ENCODE measurements at places on chromosomes 16 and 17.
A peak's percentile ranks its signal among the peaks of the same experiment; 100 is the strongest.

GRCh38 chr16:49473131-49473530 lies 99.5 kb downstream of the C16orf78 start:
- no peak for DNase-seq

DNA sequence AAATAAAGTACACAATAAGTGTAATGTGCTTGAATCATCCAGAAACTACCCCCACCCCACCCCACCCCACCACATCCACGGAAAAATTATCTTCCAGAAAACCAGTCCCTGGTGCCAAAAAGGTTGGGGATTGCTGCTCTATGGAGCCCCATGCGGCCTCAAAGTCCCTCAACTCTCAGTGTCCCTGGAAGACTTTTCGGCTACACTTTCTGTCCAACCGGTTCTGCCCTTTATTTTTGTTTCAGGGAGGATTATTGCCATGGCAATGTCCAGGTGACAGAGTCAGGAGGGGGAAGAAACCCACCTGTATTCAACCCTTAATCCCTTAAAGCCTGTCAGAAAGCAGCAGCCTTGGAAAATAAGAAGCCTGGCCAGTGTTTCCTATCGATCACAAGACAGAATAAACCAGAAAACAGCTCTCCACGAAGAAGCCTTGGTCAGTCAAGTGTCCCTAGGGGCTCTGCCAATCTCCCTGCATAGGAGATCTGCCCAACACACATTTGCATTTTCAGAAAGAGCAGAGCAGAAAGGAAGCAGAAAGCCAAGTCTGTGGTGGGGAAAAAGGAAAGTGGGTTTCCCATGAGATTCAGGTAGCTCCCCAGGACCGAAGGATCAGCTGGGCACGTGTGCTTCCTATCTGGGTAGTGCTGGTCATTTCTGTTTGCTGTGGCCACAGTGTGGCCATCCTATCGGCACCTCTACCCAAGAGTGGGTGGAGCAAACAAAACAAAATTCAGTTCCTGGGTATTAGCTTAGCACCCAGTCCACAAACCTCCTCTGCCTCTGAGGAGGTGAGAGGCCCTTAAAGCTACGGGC lies 342.7 kb downstream of the SOX9 start:
- DNase-seq: no peak

- DNase-seq: no peak
Measured at GRCh38 chr17:82929676-82930042, 89.8 kb upstream of the ZNF750 start.

DNA sequence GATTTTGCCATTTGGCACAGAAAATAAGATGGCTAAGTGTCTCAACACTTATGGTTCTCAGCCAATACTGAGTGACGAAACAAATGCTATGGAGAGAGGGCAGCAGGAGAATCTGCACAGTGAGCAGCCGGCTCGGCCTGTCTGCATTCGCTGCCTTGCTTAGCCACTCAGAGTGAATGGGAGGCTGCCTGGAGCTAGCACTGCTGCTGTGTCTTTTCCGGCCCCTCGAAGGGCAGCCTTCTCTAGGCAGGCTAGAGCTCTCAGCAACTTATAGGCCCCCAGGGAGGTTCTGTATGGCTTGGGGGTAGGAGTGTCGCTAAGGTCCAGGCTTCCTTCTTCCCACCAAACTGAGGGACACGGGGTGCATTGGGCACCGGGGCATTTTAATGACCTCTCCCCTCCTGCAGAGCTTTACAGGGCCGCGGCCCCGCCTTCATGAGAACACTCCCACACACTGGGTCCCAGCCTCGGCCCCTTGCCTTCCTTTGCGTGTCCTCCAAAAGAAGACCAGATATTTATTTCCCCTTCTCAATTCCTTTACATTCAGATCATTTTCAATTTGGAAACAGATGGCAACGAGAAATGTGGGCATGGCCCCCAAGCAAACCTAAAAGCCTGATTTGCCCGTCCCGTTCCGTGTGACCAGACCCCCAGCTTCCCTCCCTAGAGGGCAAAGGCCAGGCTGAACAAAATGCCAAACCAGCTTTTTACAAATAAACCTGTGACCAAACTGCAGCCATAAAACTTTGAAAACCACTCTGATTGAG lies 670.9 kb downstream of the TOX3 start:
- no peak for DNase-seq

- DNase-seq: no peak
Measured at GRCh38 chr17:73910821-73911515, 266.7 kb upstream of the SDK2 start.

DNA sequence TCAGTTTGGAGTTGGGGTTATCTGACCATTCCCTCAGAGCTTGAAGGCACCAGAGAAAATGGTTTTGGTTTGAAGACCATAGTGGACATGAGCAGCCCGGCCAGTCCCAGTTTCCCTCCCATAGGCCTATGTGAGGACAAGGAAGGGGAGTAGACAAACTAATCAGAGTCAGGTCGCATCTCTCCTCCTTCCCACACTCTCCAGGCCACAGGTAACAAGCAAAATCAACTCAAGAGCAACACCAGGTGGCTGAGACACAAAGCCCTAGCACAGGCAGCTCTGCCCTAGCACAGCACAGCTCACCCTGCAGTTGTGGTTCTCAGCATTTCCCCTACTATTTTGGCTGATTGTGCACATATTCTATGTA lies 7.2 kb downstream of the SUPT4H1 start:
- no peak for DNase-seq

DNA sequence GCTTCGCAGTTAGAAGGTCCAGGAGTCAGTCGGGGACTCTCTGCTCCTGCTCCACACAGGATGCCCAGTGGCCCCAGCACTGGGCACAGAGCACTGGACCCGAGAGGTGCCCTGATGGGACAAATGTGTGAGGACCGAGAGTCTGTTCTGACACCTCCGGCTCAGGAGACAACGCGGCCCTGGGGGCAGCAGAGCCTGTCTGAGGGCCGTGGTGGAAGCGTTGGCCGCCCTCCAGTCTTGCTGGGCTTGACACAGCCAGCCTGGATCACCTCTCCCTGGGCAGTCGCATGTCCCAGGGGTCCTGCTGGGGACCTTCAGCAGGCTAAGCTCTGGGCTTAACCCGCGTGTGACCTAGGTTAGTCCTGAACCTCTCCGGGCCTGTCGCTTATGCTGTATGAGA lies 23.1 kb downstream of the LGALS9 start:
- no peak for DNase-seq

DNA sequence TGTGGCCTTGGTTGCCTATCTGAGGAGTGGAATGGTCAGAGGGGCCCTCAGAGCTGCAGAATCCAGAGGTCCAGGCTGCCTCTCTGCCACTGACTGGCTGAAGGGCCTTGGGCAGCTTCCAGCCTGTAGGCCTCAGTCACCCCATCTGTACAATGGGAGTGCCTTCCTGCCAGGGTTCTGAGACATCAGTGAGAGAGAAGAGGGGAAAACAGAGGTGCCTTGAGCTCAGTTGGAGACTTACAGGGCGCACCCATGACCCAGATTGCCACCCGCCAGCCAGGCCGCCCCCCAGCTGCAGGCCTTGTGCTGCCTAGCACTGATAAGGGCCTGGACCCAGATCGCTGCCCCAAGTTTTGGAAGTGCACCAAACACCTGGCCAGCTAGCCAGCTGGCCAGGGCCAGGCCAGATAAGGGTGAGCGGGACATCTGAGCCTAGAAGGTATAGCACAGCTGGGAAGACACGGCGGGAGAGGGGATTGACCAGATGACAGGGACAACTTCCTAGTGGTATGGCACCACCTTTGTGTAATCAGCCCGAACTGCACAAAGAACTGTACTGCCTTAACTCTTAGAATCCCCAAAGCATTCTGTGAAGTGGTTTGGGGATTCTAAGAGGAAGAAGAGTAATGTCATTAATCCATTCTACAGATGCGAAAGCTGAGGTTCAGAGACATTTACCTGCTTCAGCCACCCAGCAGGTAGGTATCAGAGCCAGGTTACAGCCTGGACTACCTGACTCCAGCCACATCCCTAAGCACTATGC lies 1.4 kb downstream of the SLC4A1 start:
- DNase-seq: no peak

GRCh38 chr16:4273858-4274311 lies 1.1 kb upstream of the TFAP4 start:
- DNase-seq: peak; percentile 48

- DNase-seq: no peak
Measured at GRCh38 chr16:13958474-13958873, 38.5 kb downstream of the ERCC4 start.

- DNase-seq: no peak
Measured at GRCh38 chr16:85579191-85579590, 33.9 kb upstream of the GSE1 start.

DNA sequence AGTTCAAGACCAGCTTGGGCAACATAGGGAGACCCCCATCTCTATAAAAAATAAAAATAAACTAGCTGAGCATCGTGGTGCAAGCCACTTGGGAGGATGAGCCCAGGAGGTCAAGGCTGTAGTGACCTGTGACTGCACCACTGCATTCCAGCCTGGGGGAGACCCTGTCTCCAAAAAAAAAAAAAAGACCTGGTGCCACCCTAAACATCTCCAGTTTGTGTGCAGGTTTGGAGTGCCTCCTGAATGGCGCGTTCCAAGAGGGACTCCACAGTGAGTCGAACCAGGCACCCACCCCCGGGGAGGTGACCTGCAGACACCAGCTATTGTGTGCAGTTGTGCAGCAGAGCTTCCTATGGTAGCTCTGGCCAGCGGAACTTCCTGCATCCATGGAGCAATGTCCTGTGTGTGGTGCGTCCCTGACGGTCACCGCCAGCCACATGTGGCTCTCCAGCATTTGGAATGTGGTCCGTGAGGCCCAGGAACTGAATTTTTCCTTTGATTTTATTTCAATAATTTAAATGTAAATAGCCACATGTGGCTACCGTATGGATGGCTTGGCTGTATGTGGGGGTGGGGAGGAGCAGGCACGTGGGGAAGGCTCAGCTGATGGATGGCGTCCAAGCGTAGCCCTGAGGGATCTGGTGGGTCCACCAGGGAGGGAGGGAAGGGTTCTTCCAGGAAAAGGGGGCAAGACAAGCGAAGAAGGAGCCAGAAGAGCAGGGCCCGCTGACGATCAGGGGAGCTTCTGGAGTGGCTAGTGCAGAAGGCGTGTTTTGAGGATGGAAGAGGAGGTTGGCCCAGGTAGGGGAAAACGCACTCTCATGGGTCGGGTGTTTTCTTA lies 107.1 kb upstream of the GSE1 start:
- no peak for DNase-seq

- no peak for DNase-seq
Measured at GRCh38 chr17:19733953-19734526, 14.1 kb downstream of the ALDH3A1 start.

DNA sequence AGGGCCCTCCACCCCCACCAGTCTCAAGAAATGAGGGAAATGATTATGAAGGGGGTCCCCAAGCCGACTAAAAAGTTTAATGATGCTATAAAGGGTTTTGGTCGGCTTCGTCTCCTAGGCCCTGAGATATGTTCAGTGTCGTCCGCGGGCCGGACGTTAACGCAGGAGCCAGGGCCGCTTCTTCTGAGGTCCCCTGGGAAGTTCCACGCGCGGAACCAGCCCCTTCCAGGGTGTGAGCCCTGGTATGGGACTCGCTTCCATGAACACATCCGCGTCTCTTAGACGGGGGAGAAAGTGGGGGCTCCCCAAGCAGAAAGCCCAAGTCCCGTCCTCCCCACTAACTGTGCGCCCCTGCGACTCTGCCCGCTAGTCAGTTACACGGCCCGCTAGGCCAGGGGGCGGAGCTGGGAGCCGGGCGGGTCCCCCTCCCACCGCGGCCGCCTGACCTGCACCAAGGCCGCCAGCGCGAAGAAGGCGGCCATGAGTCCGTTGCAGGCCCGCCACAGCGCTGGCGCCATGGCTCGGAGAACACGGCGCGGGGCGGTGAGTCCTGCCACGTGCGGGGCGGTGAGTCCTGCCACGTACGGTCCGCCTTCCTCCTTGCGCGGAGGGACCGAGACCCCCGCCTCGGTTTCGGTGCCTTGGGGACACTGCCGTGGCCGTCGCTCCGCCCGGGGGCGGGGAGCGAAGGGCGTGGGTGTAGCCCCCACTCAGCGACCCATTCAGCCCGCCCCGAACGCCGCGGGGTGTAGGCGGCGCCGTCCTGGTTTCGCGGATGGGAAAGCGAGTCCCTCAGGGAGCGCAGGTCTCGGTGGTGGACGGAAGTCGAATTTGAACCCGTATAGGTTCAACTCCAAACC lies at the start of gene TMEM220:
TMEM220 (minus strand) TSS at position 690 of the 860 bp plus-strand sequence; CDS start at position 518, 172 bp downstream.
- DNase-seq: peak; percentile 60

DNA sequence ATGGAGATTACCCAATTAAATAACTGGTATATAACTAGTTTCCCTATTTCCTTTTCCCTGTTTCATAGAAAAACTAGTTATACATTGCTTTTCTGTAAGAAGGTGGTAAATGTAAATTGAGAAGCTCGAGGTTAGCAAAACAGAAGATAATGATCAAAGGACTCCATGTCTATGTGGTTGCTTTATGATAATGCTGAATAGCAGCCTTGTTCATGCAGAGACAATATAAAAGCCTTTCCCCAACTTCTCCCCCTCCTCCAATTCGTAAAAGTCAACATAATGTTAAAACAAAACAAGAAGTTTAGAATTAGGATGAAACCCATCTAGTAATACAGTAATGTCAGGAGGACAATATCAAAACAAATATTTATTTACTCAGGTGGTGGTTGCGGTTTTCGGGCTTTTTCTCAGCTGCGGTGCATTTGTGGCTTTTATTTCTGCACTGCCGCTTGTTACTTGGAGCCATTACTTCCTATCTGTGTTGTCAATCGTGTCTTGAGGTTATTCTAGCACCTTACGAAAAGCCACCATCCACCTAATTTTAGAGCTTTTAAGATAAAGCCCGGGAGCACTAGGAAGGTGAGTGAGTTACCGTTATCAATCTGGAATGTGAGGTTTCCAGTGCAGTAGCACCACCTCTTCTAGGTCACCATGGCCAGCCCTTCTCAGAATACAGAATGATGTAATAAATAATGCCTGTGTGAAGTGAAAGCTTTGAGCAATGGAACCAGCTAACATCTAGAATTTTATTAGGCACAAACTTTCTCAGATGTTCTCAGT lies 297.5 kb downstream of the CDH13 start:
- DNase-seq: no peak

GRCh38 chr17:7548585-7549400 lies at the start of gene TNFSF12:
Gene TNFSF12, plus strand, starts transcription at chr17:7549058. Its CDS starts 96 bp downstream, at chr17:7549154.
- DNase-seq: peak; percentile 67

- DNase-seq: no peak
Measured at GRCh38 chr17:10155371-10156076, 42.9 kb downstream of the GAS7 start.

DNA sequence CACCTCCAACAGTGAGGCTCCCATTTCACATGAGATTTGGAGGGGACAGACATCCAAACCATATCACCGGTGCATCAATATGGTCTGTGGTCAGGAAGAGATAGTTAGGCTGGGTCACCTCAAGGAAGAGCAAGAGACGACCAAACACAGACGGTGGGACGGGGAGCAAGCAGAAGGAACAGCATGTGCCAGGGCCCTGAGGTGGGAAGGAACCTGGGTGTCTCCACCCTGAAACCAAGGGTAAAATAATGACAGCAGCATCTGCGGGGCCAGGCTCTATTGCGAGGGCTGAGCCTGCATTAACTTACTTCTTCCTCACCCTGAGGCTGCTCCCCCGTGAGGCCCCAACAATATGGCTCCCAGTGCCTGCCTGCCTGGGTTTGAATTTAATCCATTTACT lies 8.9 kb upstream of the PRSS21 start:
- no peak for DNase-seq

- DNase-seq: no peak
Measured at GRCh38 chr16:84360170-84360569, 8.2 kb upstream of the ATP2C2 start.
